GM23338 (cell line): ENCODE measurements at places on chromosomes 3 and 15.

- DNase-seq: no peak
These were observed 312.8 kb upstream of the TLE3 start for GRCh38 chr15:70410371-70410985.

DNA sequence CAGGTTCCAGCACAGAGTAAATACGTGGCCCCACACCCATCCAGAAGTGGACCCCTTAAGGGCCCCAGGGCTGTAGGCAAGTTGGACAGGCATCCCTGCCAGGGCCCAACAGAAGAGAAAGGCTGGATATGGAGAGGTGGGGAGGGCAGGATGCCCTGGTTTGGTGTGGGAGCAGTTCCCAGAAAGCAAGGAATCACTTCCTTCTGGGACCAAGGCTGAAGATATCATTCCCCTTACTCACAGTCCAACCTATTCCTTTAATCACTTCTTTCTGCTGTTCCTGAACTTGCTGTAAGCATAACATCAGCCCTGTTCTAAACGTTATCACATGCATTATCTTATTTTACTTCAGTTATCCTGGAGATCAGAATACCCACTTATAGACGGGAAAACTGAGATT, 6.1 kb upstream of the MESP2 start:
- DNase-seq: no peak

GRCh38 chr15:91553196-91553854, 300.2 kb upstream of the SLCO3A1 start:
- DNase-seq: no peak

DNA sequence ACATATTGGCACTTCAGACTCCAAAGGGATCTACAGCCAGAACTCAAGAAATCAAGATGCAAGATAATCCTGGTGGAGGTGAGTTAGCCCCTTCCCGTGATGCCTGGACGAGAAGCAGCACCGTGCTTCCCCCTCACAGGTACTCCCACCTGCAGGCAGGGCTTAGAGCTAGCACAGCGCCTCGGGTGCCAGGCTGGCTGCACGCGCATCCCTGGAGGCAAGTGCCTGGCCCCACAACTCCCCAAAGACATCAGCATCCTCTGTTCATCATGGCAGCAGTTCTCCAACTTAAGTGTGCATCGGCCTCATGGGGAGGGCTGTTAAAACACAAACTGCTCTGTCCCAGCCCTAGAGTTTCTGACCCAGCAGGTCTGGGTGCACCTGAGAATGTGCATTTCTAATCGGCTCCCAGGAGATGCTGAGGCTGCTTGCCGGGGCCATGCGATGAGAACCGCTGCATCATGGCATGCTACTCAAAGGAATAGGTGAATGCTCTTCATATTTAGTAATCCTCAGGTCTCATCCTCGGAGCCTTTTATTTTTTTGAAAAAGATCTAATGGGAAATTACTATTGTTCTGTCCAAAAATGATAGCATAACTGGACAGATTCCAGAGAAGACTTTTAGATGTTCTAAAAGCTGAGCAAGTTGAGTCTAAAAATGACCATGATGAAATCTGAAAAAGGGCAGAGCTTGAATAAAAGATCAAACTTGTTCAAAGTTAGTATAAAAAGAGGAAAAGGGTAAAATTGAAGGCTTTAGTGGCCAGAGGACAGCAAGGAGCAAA, 244.2 kb downstream of the ADAMTS17 start:
- DNase-seq: no peak

DNA sequence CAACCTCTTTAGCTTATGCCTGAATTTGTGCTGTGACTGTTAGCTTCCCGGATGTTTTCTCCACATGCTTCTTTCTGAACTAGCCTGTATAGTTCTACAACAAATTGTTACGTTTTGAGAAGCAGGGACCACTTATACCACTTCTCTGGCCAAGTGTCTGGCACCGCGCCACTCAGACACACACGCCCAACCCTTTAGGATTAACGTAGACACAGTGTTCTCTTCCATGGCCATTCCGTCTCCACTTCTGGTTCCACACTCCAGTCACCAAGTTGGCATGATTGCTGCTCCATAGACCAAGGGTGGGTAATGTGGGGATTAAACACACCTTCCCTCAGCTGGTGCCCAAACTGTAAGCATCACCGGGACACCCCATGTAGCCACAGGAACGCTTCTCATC, 755 bp upstream of the TMEM108 start:
- DNase-seq: no peak

- DNase-seq: no peak
These were observed 81.8 kb downstream of the LRIG1 start for GRCh38 chr3:66419036-66419435.

- peak; percentile 78 for DNase-seq
These were observed 191.4 kb downstream of the STT3B start for GRCh38 chr3:31724116-31724515.

GRCh38 chr3:121574449-121574848, 6.7 kb downstream of the ARGFX start:
- DNase-seq: peak; percentile 57

- DNase-seq: no peak
These were observed 18.8 kb downstream of the AMOTL2 start for GRCh38 chr3:134355416-134355815.

DNA sequence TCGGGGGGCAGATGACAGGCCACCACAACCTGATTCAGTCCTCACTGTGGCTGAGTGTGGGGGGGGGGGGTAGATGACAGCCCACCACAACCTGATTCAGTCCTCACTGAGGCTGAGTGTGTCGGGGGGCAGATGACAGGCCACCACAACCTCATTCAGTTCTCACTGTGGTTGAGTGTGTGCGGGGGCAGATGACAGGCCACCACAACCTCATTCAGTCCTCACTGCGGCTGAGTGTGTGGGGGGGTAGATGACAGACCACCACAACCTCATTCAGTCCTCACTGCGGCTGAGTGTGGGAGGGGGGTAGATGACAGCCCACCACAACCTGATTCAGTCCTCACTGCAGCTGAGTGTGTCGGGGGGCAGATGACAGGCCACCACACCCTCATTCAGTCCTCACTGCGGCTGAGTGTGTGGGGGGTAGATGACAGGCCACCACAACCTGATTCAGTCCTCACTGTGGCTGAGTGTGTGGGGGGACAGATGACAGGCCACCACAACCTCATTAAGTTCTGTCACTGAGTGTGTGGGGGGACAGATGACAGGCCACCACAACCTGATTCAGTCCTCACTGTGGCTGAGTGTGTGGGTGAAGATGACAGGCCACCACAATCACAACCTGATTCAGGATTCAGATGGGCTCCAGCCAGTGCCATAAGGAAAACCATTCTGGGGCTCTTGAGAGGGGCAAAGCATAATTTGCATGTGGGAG, 16.9 kb downstream of the ZNF717 start:
- no peak for DNase-seq

GRCh38 chr15:70153921-70154717, 56.4 kb upstream of the TLE3 start:
- DNase-seq: peak; percentile 59

DNA sequence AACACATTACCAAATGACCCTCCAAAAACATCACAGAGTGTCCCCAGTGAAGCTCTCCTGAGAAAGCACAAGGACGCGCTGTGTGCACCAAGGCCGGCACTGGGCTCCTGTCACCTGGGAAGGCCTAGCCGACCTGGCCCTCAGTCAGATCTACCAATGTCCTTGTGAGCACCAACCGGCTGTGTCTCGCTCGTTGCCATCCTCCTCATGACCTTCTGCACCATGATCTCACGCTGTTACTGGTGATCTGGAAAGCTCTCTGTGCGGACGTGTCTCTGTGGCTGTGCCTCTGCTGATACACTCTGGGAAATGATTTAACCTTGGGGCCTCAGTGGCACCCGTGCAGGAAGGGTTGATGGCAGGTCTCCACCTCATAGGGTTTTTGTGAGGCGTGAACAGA, 24.2 kb downstream of the ZXDC start:
- no peak for DNase-seq

DNA sequence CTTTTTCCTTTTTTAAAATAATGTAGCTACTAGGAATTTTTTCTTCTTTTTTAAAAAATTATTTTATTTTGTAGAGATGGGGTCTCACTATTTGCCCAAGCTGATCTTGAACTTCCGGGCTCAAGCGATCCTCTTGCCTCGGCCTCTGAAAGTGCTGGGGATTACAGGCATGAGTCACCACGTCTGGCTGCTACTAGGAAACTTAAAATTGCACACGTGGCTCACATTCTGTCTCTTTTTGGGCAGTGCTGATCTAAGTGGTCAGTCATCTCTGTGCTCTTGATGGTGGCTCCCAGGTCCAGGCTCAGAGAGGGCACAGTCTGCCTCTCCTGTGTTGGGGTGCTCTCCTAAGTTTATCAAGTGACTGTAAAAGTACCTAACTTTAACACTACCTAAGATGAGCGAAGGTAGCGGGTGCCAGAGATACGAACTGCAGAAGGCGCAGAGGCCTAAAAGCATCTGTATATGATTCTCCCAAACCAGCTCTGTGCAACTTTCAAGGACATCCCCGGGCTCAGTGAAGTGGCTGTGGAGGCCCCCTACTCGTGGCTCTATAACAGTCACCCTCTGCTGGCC, 52.9 kb upstream of the SEC13 start:
- no peak for DNase-seq

- no peak for DNase-seq
These were observed 41.4 kb downstream of the MYLK start for GRCh38 chr3:123842711-123843110.

DNA sequence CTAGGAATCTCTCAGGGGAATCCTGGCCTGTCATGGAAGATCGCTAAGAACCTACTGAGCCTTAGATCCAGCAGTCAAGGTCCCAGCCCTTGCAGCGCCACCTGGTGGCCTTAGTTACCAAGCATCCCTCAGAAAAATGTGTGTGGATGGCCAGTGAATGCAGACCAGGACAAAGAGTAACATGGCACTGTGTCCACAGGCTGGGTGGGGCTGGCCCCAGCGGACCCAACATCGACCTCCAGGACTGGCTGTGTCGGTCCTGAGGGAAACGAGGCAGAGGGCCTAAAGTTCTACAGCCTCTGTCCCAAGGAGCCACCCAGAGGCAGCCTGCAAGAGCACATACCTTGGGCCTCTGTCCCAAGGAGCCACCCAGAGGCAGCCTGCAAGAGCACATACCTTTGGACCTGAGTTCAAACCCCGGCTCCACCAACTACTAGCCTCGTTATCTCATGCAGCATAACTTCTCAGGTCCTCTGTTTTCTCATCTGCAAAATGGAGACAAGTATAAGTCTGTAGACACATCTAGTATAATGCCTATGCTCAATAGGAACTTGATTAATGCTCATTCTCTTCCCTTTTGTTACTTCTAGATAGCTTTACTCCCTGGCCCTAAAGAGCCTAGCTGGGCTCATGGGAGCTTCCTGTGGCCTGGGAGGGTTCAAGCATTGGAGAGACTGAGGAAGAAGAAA, 57.5 kb upstream of the HERC1 start:
- DNase-seq: peak; percentile 92

DNA sequence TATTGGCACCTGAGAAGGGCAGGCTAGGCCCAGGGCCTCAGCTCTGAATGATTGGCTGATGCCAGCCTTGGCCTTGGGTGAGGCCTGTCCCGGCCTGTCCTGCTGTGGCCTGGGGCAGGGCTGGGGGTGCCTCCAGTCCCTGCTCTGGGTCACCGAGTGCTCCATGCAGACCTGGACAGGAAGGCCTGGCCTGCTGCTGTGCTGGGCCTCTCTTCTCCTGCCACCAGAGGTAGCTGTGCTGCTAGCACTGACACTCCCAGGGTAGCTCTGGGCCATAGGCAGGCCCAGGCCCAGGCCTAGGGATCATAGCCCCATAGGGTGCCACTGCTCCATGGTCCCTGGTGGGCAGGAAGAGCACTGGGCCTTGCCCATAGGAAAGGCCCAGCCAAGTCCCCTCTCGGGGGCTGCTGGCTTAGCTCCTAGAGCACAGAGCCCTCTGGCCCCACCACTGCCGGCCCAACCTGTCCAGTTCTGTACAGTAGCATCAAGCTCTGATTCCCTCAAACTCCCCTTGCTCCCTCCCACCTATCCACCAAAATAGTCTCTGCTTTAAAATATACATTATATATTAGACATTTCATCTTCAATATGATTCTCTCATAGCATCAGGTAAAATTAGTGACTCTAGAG, 18.2 kb downstream of the ABTB1 start:
- DNase-seq: peak; percentile 79

DNA sequence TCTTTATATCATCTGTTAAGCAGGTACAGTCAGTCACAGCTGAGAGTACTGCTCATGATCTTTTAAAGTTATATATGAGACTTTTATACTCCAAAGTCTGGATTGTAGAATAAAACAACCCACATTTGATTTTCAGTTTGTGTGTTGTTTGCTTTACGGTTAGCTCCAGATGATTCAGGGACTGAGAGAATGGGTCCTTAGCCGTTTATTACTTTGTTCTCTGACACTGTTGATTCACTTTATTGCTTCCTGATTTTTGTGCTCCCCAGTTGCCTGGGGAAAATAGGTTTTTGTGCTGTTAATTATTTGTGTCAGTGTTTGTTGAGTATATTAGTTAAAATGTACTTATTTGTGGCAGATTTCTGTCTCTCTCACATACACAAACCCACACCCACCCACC, 8.6 kb upstream of the EBLN2 start:
- DNase-seq: no peak

GRCh38 chr3:57142411-57142723, 22.8 kb downstream of the IL17RD start:
- peak; percentile 66 for DNase-seq
